CD8-positive, alpha-beta memory T cell (primary cell): ENCODE measurements at places on chromosomes 13 and 19.

DNA sequence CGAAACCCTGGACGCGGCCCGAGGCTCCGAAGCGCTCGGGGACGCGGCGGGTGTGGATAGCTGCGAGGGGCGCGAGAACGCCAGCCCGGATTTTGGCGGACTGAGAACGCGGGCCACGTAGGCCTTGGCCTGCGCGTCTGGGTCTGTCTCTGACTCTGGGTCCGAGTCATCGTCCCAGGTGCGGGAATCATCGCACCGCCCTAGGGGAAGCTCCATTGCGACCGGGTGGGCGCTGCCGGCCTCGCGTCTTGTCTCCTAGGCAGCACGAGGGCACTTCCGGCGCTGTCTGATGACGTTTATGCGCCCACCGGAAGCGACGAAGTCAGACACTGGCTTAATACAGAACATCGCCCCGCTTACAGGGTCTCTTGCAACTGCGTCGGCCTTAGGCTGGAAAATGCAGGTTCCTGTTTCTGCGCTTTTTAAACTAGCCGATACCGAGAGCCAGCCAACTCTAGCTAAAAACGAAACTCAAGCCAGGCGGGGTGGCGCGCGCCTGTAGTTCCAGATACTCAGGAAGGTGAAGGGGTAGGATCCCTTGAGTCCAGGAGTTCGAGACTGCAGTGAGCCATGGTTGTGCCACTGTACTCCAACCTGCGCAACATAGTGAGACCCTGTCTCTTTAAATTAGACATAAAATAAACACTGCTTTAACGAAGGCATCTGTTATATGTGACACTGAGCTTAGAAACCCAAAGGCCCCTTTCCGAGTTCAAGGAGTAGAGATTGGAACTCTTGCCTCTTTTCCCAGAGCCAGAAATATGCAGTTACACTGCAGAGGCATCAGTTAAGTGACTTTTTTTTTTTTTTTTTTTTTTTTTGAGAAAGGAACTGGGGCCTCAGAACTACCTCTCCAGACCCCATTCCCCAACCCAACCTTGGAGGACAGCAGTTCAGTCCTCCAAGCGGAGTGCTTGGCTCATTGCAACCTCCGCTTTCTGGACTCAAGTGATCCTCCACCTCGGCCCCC, at the start of gene FBXW9:
FBXW9 (minus strand) TSS at position 266 of the 970 bp plus-strand sequence; CDS start at position 216, 50 bp downstream.
- peak; percentile 91 for DNase-seq

GRCh38 chr13:102286326-102286725, 115.5 kb downstream of the FGF14 start:
- no peak for DNase-seq

GRCh38 chr13:40586886-40587565, 79.4 kb downstream of the FOXO1 start:
- DNase-seq = no peak

GRCh38 chr13:50523307-50523706, 320.2 kb downstream of the DLEU7 start:
- no peak for DNase-seq

- DNase-seq = no peak
Observed at GRCh38 chr19:49971991-49972411, 11.0 kb upstream of the SIGLEC11 start.

DNA sequence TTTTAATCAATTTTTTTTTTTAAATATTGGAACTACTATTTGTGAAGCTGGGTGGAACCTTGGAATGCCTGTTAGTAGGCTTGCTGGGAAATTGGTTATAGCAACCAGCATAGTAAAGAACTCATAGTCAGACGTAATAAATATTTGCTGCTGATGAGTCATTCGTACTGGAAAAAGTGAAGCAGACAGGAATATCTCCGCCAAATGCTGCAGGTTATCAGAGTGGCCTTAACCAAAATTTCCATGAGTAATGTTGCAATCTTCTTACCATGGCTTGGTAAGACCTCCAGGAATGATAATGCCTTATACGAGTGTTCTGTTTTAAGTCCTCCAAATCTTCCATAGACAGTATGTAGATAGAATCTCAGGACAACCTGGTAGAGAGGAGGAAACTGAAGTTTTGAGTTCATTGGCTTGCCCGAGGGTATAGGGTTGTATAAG, 34.2 kb downstream of the MBNL2 start:
- no peak for DNase-seq

DNA sequence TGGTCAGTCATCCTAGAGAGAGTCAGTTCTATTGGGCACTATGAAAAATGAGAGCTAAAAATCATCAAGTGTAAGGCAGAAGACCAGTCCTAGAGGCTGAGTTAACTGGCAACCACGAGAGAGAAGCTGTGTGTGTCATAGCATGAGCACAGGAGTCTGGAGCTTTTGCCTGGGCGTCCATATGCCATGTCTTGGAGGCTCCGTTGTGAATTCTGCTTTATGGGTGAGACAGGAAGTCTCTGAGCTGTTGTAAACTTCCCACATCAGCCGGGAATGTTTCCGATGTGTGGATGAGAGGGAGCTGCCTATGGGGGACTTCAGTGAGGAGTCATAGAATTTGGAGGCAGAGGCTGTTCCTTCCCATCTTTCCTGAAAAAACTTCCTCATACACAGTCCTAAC, 120.0 kb downstream of the ITGBL1 start:
- DNase-seq = no peak
